ENCODE measurements at places on chromosomes 2 and 18.

DNA sequence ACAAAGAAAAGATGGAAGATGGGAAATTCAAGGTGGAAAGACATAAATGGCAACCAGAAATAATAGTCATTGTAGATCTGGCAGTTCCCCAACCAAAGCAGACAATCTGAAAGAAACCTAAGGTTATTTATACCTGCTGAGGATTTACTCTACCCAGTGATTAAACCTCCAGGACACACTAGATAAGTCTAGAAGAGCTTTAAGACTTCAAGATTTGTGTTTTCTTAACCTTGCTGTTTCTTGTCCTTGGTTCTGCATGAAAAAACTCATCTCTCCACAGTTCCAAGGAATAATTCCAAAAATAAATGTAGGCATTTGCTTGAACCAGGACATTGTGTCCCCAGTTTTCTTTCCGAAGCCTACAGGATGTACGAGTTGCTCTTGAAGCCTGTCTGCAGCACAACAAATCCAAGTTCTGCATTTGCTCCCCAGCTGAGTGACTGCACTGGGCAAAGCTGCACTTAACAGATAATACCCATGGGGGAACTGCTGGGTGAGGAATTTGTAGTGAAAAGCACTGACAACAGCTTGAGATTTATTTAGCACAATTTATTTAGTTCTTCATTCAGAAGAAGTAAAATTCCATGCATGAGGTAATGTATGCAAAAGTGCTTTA lies 19.8 kb downstream of the DTNA start:
- DNase-seq = no peak

- DNase-seq = no peak
These were observed 93.4 kb downstream of the PARD3B start for GRCh38 chr2:204638471-204639194.

- no peak for DNase-seq
These were observed 190.4 kb downstream of the MYO3B start for GRCh38 chr2:170368370-170368769.

- DNase-seq = no peak
These were observed 1058.4 kb upstream of the ACVR2A start for GRCh38 chr2:146786396-146786795.

- DNase-seq = no peak
These were observed 497.2 kb downstream of the THSD7B start for GRCh38 chr2:137262594-137262993.

- DNase-seq = no peak
These were observed 28.2 kb downstream of the ACMSD start for GRCh38 chr2:134866498-134867099.

- DNase-seq = no peak
These were observed 95.3 kb downstream of the COPS8 start for GRCh38 chr2:237180987-237181386.

DNA sequence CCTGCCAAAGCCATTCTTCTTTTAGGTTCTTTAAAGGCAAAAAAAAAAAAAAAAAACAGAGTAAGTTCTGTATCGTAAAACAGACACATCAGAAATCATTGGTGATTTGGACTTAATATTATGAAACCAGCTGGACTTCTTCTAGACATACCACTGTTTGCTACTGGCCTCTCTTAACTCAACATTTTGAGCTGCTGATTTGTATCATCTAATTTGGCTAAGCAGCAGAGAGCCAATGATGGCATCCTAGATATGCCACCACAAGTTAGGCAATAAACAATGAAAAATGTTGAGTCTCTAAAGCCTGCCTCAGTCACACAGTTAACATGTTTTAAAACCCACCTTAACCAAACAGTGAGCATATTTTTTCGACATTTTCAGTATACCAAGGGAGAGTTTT lies 1034.3 kb upstream of the NXPH2 start:
- DNase-seq = no peak

DNA sequence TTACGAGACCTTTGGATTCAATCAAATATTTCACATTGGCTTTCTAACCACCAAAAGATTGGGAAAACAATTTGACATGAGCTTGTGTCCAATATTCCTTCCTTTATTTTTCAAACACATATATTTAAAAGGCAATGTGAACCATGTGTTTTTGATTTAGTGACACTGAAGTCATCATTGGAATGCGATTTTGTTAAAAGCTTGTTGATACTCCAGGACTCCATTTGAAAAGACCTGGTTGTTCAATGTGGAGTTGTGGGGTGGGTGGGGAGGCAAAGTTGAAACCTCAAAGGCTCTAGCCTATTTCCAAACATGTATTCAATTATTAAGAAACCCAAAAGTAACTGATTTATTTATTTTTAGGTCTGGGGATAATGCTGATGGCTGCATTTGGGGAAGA lies 114.1 kb upstream of the TRIB2 start:
- DNase-seq = no peak

DNA sequence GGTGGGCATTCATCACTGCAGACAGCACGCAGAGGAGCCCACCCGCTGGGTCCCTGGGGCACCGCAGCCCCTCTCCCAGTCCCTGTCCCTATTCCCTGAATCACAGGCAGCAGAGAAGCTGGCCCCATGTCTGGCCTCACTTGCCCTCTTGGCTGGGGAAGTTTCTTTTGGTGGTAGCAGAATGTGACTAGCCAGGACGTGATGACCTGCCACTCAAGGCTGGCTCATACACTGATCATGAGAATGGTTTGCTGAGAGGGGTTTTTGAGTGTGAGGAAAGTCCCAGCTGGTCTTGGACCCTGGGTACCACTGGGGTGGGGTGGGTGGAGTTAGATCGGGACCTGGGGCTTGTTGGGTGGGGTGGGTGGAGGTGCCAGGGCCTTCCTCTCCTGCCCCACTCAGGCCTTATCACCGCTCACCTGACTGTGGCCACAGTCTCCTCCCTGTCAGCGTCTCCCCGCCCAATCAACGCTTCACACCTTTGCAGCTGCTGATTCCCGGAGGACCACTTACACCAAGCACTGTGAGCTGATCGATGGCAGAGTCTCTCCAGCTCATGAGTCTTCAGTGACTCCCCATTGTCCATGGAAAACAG lies 28.9 kb upstream of the FOSL2 start:
- DNase-seq = no peak

- no peak for DNase-seq
These were observed 440.5 kb upstream of the ID2 start for GRCh38 chr2:8241317-8241716.

DNA sequence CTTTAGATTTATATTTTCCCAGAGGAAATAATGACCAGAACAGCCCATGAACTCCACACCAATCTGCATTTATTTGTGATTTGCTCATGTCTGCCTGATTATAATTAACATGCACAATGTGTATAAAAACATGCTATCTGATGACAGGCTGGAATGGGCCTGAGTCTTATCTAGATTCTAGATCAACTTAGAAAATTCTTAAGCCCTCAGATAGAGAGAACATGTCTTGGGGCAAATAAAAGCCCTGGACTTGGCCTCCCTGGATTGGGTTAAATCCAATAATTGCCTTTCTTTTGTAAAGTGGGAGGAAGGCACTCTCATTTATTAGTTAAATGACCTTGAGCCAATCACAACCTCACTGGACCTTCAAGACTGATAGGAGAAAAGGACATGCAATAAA lies 61.8 kb downstream of the EVA1A start:
- no peak for DNase-seq

DNA sequence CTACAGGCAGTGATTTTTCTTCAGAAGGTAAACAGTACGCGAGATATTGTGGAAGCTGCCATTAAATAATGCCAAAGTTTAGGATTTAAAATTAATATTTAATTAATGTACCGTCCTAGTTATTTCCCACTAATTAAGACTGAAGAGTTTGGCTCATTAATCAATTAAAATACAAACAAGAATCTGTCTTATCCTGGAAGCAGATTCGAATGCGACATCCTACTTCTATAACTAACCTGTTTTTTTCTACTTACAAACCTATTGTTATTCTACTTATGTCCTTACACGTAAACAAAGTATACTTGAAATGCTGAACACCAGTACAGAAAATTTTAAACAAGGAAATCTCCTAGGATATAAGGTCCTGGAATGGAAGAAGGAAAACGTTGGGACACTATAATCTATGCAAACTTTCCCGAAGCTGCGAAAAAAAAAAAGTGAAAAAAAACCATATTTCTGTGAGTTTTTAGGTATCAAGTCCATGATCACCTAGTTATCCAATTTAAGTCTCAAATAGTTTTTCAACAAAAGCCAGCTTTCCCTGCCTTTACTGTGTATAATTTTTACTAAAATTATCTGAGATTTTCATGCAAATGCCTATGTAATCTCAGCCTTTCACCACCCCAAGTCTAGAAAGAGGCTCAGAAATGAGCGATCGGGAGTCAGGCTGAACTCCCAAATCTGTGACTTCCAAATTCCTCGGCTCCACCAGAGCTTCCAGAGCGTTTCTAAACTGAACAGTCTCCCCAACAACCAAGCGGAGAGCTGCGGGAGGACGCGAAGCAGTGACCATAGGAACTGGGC lies 1.2 kb upstream of the C2orf15 start:
- no peak for DNase-seq

- no peak for DNase-seq
These were observed 20.2 kb upstream of the COL5A2 start for GRCh38 chr2:189199797-189200196.

GRCh38 chr2:165621086-165621560 lies 151.6 kb downstream of the CSRNP3 start:
- DNase-seq = no peak

GRCh38 chr2:226977775-226978190 lies 141.9 kb downstream of the RHBDD1 start:
- no peak for DNase-seq

GRCh38 chr2:39119732-39120520 lies 925 bp downstream of the SOS1 start:
- DNase-seq = peak; percentile 63

- no peak for DNase-seq
These were observed 37.5 kb upstream of the NEB start for GRCh38 chr2:151771599-151772358.

DNA sequence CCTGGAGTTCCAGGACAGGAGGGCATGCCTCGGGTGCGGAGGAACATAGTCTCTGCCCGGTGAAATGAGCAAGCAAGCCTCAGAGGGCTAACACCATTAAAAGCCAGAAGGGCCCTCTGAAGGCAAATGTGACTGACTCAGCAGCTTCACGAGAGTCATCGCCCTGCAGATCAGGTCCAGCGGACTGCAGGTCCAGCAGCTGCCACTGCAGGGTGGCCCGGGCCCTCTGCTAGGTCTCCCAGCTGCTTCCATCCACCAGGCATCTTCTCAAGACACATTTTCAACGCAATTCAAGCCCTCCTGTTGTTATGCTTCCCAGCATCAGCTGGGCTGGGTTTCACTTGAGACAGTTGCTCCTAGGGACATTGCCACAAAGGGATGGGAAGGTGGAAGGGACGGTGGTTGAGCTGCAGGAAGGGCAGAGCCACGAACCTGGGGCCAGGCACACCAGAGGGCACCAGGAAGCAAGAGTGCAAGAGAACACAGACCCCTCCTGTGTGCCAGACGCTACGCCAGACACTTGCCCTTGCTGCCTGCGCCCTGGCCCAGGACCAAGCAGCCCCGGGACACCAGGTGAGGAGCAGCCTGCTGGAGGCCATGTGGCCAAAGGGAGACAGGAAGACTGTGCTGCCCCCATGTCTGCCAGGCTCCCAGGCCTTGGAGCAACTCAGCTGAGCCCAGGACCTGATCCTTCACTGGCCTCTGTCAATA lies 173.0 kb downstream of the HDAC4 start:
- no peak for DNase-seq

- no peak for DNase-seq
These were observed 140.8 kb upstream of the SLC1A4 start for GRCh38 chr2:64848363-64848762.

DNA sequence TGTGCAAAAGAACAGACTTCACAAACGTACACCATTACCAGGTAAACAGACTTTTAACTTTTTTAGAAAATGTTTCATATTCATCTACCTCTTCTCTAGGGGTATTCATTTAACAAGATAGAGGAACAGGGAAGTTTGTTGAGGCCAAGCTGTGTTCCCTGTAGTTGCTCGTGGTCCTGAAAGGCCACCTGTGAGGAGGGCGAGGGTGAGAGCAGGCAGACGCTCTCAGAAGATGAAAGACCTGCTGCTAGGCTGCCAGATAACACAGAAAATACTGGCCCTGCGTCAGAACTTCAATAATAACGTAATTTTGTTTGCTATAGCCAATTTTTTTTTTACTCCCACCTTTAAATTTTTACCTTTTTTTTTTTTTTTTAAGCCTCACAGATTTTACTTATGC lies 42.0 kb downstream of the SOCS6 start:
- no peak for DNase-seq

DNA sequence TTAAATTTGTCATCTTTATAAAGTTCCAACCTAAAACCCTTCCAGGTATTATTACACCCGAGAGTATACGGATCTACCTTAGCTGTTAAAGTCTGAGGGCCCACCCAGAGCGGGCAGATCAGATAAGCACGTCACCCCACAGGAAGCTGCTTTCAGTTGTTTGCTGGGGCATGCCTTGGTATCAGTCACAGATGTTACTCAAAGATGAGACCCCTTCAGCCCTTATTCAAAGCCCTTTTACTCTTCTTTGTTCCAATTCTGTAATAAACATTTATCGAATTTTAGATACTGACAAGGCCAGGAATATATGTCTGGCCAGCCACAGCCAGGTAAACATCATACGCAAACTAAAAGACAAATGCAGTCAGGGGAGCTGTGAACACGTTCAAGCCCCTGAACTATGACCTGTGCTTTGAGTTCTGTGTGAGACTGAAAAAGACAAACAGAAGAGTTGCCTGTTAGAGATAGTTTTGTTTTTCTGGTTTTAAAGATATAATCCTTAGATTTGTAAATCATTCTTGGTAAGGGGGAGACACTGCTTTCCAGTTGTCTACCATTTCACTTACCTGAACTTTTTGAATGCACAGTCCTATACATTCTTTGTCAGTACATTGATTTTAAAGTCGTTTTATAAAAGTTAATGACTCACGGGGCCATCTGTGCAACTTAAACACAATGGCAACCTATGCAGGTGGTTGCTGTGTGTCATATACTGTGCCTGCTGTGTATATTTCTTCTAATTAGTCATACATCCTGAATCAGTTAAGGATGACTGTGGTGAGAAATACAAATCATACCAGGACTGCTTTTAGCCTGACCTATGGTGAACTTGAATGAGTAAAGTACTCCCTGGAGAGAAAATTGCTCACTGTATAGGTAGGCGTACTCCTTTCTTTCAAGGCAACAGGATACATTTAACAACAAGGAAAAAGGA lies 100.5 kb upstream of the ITPRID2 start:
- no peak for DNase-seq

DNA sequence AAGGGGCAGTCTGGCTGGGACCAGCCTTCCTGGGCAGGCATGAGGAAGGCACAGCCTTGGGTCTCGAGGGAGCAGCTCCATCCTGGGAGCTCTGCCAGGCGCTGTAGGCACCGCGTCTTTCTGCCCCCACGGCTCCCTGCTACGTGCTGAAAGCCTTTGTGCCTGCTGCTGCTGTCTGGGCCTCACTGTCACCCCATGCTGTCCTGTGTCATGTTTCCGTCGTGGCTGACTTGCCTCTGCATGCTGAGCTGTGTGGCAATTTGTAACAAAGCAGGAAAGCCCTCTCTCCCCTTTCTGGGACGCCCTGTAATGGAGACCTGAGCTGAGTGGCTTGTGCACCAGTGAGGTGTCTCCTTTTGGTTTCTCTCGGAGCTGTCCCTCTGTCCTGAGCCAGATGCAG lies 152.5 kb downstream of the TSN start:
- DNase-seq = no peak

Data from stimulated activated CD4-positive, alpha-beta T cell treated with anti-CD3 and anti-CD28 coated beads, Interleukin-4, amount 100 ng/mL, for 4 hours (primary cell).